ENCODE measurements at places on chromosomes 4 and X. TPM values are rescaled to one million over a fixed set of nuclear protein-coding genes. Genes with fewer than 3 reads are reported as not detected.

Gene CXCL1
- polyA plus RNA-seq, result 0.25 TPM

Gene ADAM29
- not detected for polyA plus RNA-seq

GRCh38 chr4:128334256-128334655, 46.6 kb upstream of the PGRMC2 start:
- no peak for DNase-seq

DNA sequence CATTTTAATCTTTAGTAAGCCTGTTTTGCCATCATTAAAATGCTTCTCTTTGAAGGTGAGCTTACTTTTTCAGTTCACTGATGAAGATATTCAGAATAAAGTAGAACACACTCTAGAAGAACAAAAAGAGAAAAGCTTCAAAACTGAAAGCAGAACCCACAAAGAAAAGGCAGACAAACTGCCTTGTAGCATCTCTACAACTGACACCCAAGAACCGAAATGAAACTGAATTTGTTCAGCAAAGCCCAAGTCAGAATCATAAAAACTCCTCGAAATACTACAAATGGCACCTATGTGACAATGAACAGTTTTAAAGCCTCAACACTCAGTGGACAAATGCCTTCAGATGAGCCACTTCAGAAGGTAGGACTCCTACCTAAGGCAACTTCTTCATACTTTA, 83.6 kb downstream of the MAML3 start:
- DNase-seq, result no peak

DNA sequence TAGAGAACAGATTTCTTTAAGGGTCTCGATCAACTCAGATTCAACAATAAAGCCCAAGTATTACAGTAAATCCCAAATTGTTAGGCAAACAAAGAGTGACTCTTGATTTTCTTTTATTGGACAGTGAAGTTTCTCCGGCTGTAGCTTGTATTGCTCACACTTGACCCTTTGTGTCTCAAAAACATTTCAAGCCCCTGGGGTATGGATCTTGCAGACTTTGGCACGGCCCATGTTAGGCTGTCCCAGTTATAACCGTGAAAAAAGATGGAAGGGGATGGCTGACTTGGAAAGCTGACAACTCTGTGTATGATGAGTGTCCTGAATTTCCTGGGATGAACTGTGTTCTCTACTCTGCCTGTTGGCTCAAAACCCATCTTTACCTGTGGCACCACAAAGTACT, 356.1 kb downstream of the SLITRK2 start:
- peak; percentile 18 for DNase-seq

DNA sequence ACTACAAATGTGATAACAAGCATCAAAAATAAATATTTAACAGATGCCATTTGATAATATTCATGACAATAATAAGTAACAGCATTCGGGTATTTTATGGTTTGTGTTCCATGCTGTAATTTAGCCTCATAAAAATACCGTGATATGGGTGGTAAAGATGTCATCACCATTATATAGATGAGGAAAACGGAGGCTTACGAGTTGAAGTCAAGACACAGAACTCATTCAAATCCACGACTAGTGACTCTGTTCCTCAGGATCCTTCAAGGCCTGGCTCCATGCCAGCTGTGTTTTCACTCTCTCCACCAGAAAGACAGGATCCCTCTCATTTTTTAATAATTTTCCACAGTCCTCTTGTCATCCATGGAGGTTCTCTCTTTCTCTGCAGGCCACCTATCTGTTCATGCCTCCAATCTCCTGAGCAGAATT, 94.5 kb downstream of the APBB2 start:
- no peak for DNase-seq

DNA sequence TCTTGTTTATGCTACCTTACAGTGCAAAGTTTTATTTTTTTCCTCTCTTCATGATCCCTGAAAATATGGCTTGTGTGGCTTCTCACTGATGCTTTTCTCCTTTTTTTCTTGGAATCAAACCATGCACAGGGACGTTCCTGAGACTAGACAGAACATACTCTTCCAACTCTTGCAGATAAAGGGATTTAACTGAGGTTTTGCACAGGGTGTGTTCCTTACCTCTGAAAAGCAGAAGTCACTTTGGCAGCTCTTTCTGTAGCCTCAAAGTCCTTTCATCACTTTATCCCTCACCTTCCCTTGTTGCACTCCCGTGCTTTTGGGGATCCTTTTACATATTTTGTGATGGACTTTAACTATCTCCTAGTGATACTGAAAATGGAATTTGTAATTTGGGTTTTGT, 300.1 kb downstream of the SPRY1 start:
- no peak for DNase-seq

- peak; percentile 42 for DNase-seq
Observed at GRCh38 chr4:98614662-98615061, 43.7 kb downstream of the TSPAN5 start.

DNA sequence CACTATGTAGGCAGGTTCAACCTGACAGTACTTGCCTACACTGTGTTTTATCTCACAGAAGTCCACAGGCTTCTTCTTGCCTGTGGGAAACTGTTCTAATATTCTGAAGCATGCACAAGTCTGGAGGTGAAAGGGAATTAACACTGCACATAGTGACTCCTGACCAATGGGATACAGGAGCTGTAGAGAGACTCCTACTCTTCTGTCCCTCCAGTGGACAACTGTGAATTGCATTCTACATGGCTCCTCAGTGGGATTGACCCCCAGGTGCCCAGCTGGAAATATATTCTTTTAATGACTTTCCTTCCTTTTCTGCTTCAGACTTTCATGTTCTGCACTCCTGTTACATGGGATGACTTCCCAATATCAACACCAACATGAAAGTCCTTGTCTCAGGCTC, 8.2 kb upstream of the YIPF6 start:
- DNase-seq, result peak; percentile 13

DNA sequence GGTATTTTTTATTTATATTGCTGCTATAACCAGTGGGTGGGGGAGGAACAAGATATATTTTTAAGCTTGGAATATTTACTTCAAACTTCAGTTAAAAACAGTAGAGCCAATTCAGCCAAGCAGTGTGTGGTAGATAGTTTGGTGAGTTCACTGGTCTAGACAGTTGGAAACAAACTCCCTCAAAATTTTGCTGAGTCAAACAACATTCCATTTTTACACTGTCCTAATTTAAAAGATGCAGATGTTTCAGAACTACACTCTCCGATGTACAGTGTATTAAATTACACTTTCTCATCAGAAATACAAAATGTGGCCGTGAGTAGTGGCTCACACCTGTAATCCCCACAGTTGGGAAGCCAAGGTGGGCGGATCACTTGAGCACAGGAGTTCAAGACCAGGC, 23.3 kb downstream of the PRKX start:
- peak; percentile 40 for DNase-seq

GRCh38 chr4:91019513-91019912, 892.3 kb downstream of the CCSER1 start:
- DNase-seq, result no peak

DNA sequence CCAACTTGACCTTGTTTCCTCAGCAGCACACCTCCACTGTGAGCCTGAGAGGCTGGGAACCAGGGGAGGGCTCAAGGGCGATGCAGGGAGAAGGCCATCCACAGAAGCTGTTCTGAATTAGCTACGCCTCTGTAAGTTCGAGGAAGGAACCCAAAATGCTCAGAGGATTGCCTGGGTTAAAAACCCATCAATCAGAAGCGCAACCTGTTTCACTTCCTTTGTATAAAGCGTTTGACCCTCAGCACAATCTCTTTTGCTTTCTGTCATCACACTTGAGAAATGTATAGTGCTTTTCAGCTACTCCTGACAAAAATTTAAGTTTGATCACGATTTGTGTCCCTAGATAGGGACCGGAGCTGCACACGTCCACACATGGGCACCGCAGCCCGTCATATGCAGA, 48.0 kb upstream of the MAP3K15 start:
- no peak for DNase-seq

DNA sequence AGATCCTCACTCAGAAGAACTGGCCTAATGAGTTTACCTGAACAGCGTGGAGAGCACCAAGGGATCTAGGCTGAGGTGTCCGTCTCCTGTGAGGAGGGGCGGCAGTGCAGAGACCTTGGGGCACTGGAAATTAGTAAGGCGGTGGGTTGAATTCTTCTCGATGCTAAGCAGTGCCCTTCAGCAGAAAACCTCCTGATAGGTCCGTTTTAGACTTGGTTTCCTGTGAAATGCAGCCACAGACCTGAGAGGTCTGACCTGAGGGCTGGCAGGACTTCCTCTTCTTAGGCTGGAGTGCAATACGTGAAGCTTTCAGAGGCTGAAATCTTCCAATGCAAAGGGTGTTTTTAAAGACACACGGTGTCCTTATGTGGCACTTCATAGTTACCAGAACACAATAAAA, at the start of gene CLNK:
CLNK (minus strand) TSS at position 138 of the 400 bp plus-strand sequence. CDS start 16,899 bp downstream, outside the sequence.
- DNase-seq, result no peak

DNA sequence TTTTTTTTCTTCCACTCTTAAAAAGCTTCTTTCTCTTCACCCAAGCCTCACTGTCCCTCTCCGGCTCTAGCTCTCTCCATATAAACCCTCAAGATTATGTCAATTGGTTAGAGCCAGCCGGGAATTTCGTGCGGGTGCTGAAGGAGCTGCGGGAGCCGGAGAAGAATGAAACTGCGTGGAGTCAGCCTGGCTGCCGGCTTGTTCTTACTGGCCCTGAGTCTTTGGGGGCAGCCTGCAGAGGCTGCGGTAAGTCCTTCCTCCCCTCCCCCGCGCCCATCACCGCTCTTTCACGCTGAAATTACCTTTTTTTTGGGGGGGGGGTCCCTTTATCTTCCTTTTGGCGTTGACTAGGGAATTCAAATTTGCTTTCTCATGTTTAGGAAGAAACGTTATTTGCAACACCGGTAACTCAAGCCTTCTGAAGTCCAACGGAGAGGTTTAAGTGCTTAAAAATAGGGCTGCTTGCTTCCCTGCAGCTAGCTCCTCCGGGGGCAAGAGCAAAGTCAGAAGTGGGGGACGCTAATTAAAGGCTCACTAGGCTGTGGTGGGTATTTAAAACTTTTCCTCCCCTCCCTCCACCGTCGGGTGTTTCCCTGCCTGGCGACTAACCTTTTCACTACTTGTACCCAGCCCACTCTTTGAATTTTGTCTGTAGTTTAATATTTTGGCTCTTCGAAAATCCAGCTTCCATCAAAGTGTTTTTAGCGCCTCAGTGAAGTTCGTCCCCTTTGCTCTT, 491 bp downstream of the COL4A5 start:
- DNase-seq, result peak; percentile 23

- DNase-seq, result peak; percentile 27
Observed at GRCh38 chr4:18880871-18881270, 859.3 kb upstream of the LCORL start.

DNA sequence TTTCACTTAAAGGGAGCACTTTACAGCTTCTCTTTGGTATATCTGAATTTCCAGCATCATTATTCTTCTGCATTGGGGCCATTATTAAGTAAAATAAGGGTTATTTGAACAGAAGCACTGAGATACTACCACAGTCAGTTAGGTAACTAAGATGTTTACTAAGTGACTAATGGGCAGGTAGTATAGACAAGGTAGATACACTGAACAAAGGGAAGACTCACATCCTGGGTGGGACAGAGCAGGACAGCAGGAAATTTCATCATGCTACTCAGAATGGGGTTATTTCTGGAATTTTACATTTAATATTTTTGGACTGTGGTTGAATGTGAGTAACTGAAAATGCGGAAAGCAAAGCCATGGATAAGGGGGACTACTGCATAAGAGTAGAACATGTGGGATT, 316.0 kb downstream of the CCSER1 start:
- DNase-seq, result no peak

DNA sequence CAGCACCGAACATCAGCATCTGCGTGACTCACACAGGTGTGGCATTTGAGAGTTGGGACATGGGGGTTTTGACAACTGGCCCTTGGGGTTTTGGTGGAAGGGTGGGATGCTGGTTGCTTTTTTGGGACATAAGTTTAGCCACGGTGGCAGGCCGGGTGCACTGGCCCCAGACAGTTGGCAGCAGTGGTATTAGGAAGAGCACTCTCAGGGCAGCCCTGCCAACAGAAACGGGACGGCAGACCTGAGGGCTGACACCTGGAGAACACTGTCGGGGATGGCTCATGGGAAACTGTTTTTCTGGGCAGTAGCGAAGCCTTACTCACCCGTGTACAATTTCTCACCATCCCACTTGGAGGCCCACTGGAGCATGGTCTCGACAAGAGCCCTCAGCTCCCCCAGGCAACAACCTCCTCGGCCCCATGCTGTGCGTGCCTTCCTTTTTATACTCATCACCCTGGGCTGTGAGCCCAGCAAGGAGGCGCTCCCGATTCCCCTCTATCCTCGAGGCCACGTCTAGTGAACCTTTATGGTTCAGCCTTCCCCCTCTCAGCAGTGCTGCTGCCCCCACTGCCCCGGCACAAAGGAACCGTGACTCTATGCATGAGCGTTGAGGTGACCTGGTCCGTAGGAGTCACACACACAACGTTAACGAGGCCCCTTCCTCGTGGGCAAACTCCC, 30.6 kb downstream of the WDR1 start:
- no peak for DNase-seq

Measured in muscle of leg (tissue), 16 donors.